SK-N-SH treated with all-trans-retinoic acid at 6 μM for 48 hours (cell line): ENCODE measurements at places on chromosomes 3 and 15.

DNA sequence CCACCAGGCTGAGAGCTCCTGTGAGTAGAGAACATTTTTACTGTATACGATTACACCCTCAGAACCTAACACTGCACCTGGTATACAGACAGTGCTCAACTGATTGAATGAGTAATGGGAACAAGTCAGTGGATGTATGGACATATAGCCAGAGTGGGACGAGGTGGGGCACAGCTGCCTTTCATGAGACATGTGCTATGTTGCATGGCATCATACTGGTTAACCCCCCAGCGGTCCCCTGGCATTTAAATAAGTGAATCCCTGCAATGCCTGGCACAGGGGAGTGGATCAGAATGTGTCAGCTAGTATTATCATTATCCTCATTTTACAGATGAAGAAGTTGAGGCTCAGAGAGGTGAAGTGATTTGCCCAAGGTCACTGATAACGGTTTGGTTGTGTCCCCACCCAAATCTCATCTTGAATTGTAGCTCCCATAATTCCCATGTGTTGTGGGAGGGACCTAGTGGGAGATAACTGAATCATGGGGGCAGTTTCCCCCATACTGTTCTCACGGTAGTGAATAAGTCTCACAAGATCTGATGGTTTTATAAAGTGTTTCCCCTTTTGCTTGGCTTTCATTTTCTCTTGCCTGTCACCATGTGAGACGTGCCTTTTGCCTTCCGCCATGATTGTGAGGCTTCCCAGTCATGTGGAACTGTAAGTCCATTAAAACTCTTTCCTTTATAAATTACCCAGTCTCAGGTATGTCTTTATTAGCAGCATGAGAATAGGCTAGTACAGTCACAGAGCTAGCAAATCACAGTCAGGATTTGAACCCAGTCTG lies 56.0 kb upstream of the ATP2B2 start:
- no peak for ATAC-seq

- peak; percentile 61 for ATAC-seq
Observed at GRCh38 chr3:197807969-197808587, 17.0 kb downstream of the LRCH3 start.

GRCh38 chr15:77596821-77597803 lies 35.6 kb downstream of the LINGO1 start:
- no peak for ATAC-seq

- no peak for ATAC-seq
Observed at GRCh38 chr3:183500981-183501704, 54.4 kb downstream of the KLHL6 start.

DNA sequence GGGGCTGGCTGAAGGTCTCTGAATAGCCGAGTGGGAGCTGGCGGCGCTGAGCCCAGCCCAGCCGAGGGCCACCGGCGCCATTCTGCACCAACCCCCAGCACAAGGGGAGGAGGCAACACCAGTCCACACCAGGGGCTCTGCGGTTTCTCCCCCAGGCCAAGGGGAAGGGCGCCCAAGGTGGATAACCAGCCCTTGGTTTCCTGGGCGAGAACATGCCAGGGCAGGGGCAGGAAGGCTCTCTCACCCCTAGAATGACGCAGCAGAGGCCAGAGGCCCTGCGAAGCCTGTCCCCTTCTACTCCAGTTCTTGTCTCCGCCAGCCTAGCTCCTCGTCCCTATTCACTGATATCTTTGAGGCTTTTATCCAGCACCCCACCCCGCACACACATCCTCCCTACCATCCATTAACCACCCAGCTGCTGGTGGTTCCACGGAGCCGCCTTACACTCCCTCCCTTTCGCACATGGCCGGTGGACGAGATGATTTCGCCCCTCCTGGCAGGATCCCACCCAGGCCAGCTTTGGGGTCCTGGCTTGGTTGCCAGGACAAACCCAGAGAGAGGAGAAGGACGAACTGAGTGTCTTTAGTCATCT lies 1.3 kb downstream of the RBPMS2 start:
- ATAC-seq: peak; percentile 9; the same call in 2 of the 3 replicates

DNA sequence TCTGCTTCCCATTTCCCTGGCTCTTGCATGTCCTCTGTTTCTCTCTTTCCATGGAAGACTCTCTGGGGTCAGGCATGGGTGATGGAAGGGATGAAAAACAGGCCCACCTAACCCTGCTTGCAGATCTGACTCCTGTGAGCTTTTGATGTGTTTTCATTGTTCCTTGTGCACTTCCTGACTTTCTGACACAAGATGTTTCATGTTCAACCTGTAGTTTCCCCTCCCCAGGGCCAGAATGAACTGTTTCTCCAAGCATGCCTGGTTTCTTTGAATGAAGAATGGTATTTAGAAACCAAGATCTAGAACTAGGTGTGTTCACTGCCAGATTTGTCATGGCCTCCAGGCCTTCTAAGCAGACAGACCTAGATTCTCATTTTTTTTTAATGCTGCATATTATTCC lies 36.1 kb upstream of the CRTC3 start:
- no peak for ATAC-seq

DNA sequence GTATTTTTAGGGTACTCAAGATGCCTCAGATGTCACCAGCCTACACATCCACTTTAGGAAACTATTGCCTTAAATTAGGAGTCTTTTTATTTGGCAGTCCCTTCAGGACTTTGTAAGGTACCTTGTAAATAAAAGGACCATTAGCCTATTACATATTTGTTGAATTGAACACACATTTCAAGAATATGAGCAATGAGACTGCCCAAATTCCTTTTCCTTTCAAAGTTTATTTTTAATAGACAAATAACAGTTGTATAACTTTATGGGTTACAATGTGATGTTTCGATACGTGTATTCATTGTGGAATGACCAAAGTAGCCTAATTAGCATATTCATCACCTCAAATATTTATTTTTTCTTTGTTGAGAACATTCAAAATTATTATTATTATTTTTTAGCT lies 176.7 kb upstream of the PDZRN3 start:
- ATAC-seq: no peak

DNA sequence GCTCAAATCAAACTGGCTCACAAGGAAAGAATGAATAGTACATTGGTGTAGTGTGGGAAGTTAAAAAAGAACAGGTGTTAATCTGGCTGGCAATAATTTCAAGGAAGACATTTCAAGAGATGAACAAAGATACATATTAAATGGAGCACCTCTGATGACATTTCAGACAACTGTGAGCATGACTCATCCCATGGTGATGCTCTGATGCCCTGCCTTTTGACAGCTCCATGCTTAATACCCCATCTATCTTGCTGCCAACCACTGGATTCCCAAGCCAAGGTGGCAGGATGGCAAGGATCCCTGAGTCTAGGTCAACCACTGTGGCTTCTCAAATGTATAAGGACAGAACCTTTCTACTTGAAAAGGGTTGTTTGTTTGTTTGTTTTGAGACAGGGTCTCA lies 29.3 kb downstream of the LRRC2 start:
- ATAC-seq: no peak

DNA sequence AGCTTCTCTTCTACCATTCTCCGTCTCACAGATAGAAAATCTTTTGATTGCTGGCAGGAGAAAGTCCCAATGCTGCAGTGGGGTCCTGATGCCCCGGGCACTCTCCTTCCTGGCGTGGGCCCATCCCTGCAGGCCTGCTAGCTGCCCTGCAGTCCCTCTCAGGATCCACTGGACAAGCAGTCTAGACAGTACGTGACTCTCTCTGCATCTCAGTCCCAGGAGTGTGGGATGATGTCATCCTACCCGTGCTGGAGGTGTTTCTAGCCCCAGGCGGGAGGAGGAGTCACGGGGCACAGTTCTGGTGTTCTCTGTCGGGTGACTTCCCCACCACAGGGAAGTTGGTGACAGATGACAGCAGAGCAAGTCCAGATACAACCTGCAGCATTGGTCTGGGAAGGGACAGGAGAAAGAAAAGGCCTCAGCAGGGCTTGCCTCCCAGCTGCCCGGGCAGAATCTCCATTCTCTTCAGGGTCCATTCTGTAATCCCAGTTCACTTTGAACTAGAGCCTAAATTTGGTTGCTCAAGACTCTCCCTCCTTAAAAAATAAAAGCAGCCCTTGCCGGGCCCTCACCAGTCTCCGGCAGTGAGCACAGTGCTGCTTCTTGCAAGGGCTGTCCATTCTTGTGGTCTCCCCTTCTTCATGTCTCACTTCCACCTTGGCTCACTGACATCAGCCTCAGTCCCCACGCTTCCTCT lies 30.6 kb downstream of the SLC28A1 start:
- ATAC-seq: peak; percentile 84

- no peak for ATAC-seq
Observed at GRCh38 chr15:63701365-63701764, 104.2 kb downstream of the FBXL22 start.

GRCh38 chr3:152235709-152236298 lies 32.9 kb upstream of the MBNL1 start:
- peak; percentile 78 for ATAC-seq

DNA sequence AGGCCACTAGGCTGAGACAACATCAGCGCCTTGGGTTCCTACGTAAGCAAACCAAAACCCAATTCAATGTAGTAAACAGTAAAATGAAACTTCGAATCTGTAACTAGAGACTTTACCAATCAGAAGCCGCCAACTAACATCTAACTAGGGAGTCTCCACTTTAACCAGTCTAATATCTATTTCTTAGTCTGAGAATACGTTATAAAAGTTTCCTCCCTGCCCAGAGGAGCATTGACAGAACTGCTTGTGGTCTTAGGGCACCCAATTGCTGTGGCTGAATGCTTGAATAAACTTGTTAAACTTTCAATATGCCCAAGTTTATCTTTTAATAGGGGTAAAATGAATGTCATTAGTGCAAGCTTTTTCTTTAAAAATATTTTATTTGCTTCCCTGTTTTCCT lies 4.3 kb downstream of the CP start:
- no peak for ATAC-seq

GRCh38 chr3:152229692-152230091 lies 39.0 kb upstream of the MBNL1 start:
- ATAC-seq: no peak

DNA sequence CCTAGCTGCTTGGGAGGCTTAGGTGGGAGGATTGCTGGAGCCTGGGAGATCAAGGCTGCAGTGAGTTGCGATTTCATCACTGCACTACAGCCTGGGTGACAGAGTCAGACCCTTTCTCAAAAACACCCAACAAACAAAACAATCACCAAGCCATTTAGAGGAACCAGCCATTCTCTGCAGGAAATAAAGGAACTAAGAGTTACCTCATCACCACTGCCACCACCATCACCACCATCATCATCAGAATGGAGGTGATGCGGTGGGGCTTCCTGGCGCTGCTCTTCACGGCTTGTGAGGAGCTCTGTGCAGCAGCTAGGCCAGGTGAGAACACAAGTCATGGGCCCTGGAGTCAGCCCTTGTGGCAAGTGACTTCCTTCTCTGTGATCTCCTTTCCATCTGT lies 37.7 kb upstream of the KLHL25 start:
- no peak for ATAC-seq

- ATAC-seq: no peak
Observed at GRCh38 chr3:171865191-171865865, 22.2 kb downstream of the TMEM212 start.

DNA sequence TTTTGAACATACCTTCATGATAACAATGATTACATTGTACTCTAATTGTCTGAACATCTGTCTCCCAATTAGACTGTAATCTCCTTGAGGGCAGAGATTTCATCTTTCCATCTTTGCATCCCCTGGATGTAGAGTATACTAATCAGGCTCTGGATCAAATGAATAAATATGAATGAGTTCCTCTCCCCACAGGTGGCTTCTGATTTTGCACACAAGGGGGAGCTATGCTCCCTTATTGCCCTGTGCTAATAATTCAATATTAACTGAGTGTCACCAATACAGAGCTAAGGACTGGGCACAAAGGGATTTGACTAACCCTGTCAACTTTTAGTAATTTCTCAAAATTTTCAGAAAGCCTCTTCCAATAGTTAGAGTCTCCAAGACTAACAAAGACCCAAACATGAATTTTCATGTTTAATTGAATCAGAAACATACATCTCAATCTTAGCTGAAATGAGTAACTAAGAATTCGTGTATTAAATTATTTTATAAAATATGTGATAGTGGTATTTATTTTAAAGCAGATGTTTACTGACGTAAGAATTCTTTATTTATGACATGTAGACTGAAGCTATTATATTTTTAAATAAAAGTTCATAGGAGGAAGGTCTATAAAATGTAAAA lies 3.0 kb downstream of the DUOXA1 start:
- ATAC-seq: peak; percentile 49; the same call in 2 of the 3 replicates

DNA sequence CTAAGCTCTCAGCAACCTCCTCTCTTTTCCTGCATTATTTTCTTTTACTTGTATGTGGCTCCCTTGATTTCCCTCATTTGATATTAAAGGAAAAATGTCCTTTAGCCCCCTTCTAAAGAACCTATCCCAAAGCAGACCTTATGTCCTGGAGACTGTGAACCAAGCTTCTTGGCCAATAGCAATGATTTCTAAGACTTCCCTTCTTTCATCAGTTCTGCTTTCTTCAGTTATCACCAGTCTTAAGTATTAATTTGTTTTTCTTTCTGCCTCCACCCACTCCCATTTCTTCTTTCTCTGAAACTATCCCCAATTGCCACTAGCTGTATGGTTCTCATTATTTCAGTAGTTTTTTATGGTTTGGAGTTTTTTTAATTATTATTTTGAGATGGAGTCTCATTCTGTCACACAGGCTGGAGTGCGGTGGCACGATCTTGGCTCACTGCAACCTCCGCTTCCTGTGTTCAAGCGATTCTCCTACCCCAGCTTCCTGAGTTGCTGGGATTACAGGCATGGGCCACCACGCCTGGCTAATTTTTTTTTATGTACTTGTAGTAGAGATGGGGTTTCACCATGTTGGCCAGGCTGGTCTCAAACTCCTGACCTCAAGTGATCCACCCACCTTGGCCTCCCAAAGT lies 12.1 kb downstream of the TMOD3 start:
- no peak for ATAC-seq

DNA sequence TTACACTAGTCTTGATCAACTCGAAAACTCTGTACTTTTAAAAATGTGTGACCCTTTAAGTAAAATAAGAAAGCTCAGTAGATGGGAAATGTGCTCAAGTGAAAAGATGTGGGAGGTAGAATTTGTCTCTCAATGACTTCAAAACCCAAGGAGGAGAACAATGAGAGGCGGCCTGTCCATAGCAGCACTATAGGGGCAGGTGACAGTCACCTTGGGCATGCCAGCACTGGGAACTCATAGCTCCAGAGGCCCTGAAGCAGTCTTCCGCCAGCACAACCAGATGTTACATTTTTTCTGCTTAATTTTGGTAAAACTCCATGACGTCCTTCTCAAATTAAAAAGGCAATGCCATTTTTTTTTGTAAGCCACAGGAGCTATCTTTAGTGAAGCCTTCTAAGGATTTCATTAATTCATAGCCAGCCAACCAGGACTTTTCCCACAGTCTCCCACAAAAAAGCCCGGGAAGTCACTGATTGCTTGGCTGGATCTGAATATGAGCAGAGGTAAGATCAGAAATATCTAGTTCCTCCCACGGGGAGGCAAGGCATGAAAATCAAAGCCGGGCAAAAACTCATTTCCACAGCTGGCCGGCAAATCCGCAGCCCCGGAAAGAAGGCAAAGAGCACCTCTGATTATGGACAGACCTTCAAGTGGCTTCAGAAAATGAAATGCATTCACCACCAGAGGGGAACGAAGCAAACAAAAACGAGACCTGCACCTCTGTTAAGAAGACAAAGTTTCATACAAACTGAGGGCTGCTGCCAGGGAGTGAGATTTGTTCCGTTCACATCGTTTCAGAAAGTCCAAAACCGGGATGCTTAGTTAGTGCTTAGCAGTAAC lies 10.5 kb downstream of the IL17RD start:
- ATAC-seq: no peak
